H7 (cell line): ENCODE measurements at places on chromosomes 5 and 9.

GRCh38 chr5:35853631-35854030, 3.1 kb upstream of the IL7R start:
- no peak for DNase-seq

DNA sequence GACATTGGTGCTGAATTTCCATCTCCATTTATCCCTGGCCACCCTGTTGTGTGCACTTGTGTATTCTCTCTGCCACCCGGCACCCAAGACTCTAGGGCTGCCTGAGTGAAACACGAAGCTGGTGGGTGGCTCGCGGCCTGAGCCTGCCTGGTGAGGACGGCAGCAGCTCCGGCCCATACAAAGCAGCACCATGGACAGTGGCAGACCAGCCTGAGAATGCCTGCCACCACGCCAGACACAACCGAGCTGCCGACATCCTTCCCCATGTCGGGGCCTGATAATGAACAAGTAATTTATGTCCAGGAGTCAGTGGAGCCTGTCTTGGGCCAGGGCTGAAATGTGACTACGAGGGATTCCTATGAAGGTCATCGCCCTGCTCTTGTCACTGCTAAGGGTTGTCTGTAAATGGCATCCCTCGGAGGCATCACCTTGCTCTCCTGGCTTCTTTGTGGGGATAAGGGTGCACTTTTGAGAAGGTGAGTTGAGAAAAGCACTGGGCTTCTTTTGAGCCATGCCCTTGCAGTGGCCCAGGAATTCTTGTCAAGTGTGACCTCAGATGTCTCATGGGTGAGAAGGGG, 175.7 kb downstream of the MELK start:
- peak; percentile 87 for DNase-seq

GRCh38 chr9:10055886-10056395, 556.9 kb downstream of the PTPRD start:
- DNase-seq, result no peak

DNA sequence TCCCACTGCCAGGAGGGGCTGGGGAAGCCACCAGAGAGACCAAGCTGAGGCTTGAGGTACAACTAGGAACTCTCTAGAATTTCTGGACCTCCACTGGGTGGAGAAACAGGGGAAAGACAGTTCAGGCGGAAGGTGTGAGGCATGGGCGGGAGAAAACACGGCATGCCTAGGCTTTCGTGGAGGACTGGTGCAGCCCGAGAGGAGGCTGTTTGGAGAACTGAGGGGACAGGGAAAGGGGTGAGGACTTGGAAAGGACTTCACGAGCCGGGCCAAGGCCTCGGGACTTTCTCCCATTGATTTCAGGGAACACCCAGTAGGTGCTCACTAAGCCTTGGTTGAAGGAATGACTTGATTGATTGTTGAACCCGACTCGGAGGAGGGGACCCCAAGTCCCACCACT, 9.5 kb upstream of the ADGRD2 start:
- no peak for DNase-seq

DNA sequence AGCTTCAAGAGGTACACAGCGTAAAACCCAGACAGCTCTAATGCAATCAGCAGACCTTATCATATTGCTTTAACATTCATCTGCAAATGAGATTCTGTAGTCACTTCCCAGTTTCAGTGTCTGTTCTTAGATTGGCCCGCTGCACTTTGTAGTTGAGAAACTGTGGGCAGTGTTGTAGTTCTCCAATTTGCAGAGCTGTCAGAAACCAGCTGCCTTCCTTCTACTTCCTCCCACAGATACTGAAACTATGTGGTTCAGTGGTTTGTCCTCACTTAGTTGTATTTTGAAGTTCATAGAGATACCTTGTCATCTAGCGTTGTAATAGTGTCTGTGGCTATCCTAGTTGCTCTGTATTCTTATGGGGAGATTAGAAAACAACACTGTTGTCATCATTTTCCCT, 39.6 kb upstream of the TRIM36 start:
- no peak for DNase-seq

GRCh38 chr5:68587171-68587570, 371.6 kb downstream of the PIK3R1 start:
- DNase-seq, result no peak

- DNase-seq, result no peak
These were observed 238.0 kb upstream of the PDE4D start for GRCh38 chr5:60131504-60131903.

GRCh38 chr9:78609450-78609849, 312.5 kb downstream of the PSAT1 start:
- no peak for DNase-seq

GRCh38 chr9:130523921-130524320, 55.5 kb upstream of the FUBP3 start:
- peak; percentile 78 for DNase-seq

GRCh38 chr9:97593960-97594359, 39.2 kb downstream of the TSTD2 start:
- no peak for DNase-seq

DNA sequence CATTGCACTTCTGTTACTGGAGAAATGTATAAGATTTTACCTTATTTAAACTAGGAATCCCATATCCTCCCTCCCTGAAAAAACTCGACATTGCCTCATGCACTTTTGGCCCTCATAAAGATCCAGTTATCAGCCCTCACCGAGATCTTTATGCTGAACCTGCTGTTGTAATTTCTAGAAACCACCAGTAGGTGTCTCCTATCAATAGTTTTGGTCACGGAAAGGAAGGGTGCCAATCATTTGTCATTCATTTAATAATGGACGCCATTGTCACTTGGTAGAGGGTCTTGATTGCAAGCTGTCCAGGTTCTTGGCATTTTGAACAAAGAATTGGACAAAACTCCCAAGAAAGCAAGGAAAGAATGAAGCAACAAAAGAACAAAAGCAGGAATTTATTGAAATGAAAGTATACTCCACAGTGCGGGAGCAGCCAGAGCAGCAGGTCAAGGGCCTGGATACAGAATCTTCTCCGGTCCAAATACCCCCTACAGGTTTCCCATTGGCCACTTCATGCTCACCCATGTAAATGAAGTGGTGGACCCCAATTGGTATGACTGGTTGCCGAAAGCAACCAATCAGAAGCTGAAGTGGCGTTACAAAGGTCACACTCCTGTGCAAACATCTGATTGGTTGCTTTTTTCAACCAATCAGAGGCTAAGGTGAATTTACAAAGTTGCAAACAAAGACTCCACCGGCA, 524.3 kb downstream of the PSAT1 start:
- peak; percentile 44 for DNase-seq
